ENCODE measurements at places on chromosomes 3 and 15. TPM values are rescaled to one million over a fixed set of nuclear protein-coding genes. Genes with fewer than 3 reads are reported as not detected.

Gene ZNF385D
- total RNA-seq, result 11.5 TPM

Gene PAK6
- total RNA-seq, result not detected

Gene CX3CR1
- not detected for total RNA-seq

Gene SYNPR
- not detected for total RNA-seq

Gene CSTA
- total RNA-seq, result 15.2 TPM

Gene TRANK1
- 123 TPM for total RNA-seq

Gene FAM107A
- 0.54 TPM for total RNA-seq

Gene UBAP1L
- 3.8 TPM for total RNA-seq

Gene SCAANT1
- not detected for total RNA-seq

Gene OIP5
- 0.25 TPM for total RNA-seq
